ENCODE measurements at places on chromosomes 3 and 15.

DNA sequence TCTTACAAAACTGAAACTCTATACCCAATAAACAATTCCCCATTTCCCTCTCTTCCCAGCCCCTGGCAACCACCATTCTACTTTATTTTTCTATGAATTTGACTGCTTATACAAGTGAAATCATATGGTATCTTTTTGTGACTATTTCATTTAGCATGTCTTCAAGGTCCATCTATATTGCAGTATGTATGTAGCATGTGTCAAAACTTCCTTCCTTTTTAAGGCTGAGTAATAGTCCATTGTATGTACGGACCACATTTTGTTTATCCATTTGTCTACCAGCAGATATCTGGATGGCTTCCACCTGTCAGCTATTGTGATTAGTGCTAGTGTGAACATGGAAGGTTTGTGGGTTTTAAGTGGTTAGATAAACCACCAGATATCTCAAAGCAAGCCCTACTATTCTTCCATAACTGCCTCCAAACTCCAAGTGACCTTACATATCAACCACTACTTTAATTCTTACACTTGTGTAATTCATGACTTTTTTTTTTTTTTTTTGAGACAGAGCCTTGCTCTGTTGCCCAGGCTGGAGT is 134.7 kb downstream of the TMCC1 start:
- DNase-seq, result no peak

DNA sequence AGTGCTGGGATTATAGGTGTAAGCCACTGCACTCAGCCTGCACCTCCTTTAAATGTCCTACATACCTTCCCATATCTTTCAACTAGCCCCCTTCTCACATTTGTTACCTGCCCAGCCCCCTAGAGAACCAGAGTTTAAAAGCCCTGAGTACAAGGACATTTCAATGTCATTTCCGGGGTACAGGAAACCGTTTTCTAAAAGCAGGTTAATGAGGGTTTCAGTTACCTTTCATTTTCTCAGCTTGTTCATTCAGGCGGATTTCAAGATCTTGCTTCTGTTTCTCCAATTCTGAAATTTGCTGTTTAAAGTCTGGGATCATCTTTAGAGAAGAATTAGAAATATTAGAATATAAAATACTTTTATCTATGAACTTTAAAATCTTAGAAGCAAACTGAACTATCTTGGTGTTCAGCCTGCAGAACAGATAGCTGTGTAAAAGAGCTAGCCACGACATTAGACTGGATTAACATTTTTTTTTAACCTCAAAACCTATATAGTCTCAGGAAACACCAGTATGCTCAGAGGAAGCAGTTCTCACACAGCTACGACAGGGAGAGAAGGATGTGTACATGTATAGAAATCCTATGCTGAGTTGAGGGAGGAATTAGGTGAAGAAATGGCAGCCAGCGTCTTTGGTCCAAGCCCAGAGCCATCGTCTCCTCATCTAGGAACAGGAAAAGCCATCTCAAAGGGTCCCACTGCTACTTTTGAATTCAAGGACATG is 29.9 kb upstream of the GNB5 start:
- DNase-seq, result no peak

DNA sequence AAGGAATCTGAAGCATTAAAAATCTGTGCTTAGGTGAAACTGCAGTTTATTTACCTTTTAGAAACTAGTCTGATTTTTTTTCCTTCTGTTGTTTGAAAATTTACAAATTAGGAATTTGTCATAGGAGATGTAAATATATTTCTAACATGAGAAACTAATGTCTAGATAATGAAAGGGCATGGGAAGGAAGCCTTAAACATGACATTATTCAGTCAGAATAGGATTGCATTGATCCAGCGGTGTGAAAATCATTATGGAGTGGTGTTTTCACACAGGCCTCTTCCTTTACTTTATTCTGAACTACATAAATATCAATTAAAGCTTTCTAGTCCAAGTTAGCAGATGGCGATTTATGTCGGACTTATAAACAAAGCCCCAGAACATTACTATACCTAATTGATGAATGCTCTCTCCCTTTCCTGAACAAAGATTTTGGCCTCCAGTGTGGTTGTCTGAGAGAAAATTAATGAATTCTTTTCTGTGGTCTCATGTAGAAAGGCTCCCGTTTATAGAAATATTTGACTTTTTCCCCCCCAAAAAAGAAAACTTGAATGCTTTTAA is 37.9 kb downstream of the FNDC3B start:
- DNase-seq, result no peak

GRCh38 chr15:66864871-66865281 is 162.8 kb downstream of the SMAD6 start:
- DNase-seq, result no peak

DNA sequence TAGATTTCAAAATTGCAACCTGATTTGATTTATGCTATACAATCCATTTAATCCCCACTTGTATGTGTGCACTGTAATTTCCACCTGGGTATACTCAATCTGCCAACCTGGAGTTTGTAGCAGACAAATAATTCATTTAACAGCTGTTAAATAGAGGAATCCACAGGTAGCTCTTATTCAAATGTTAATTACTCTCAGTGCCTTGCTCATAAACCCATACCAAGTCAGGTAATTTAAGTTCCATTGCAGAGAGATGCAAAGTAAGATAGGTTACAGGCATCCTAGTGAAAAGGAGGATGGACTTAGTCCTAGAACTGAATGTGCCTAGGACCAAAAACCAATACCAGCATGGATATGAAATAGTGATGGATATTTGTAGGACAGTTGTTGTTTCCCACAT is 674.2 kb downstream of the TBL1XR1 start:
- no peak for DNase-seq

DNA sequence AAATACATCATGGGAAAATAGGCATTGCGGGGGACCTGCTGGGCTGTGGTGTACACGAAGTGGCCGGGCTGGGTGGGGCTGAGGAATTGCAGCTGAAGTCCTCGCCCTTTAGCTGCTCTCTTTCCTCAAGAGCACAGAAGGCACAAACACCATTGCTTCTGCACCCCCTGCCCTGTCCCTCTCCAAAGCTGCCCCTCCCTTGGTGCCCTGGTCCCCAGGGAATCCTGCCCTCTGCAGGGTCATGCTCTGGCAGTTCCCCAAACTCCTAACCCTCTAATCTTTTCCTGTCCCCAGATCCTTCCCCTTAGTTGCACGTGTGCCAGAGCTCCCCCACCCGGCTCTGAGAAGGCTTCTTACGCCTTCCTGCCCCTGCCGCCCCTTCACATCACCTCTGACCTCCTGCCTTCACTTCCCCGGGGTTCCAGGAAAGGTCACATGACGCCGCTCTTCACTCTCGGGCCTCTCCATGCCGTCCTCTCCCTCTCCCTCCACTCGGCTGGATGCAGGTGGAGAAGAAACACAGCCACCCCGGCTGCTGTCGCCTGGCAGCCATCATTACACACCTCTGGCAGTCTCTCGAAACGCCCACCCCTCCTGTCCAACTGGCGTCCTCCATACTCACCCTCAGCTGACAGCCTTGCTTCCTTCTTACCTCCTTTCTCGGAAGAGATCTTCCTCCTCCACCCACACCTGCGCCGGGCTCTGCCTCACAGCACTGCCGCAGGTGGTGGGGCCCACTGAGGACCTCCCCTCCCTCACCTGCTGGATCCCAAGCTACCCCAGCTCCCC is 6.9 kb upstream of the PCSK6 start:
- DNase-seq, result no peak

GRCh38 chr3:136682740-136683312 is 69.4 kb downstream of the STAG1 start:
- DNase-seq, result no peak
